ENCODE measurements at places on chromosomes 2 and 18.
A peak's percentile ranks its signal among the peaks of the same experiment; 100 is the strongest.

DNA sequence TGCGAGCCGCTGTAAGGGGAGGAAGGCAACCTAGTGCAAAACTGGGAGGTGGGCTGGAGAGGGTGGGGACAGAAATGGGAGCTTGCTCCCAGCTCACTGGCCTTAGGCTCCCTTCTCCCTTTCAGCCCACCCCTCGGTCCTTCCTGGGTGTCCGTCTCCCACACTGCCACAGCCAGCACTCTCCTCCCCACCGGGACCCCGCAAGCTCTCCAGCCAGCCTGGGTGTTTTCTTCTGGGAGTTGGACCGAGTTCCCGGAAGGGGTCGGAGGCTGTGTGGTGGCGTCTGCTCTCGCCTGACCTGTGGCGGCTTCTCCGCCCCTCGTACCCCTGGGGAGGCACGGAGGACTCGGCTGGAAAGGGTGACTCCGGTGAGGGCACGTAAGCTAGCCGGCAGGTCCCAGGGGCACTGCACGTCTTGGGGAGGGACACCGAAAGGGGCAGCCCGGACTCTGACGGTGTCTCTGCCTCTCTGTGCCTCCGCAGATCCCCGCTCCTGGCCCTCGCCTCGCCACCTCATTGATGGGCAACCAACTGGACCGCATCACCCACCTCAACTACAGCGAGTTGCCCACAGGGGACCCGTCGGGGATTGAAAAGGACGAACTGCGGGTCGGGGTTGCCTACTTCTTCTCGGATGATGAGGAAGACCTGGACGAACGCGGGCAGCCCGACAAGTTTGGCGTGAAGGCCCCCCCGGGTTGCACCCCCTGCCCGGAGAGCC lies 1.1 kb downstream of the LRATD1 start:
- no peak for DNase-seq

DNA sequence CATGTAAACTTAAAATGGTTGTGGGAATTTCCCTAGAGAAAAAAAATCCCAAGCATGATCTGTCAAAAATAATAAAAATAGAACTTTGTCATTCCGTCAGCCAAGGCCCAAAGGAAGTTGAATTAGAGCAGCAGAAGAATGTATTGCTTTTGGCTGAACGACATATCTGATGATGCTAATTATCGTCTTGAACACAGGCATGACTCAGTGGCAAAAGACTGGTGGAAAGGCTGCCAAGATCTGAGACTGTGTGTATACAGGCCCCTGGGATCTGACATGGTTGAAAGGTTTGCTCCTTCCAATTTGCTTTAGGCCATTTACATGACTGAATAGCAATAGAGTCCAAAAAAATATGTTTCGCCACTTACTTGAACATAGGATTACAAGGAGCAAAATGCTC lies 1057.1 kb upstream of the CRIM1 start:
- no peak for DNase-seq

DNA sequence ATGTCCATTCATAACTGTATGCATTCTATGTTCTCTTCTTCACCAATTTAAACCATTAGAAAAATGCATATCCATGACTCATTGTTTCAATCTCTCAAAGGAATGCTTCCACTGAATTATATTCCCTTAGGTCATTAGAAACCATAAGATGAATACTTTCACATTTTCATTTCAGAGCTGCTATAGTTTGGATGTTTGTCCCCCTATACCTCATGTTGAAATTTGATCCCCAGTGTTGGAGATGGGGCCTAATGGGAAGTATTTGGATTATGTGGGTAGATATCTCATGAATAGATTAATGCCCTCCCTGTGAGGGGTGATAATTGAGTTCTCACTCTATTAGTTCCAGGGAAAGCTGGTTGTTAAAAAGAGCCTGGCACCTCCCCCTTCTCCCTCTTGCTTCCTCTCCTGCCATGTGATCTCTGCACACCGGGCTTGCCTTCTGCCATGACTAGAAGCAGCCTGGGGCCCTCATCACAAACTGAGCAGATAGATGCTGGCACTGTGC lies 35.7 kb downstream of the THUMPD2 start:
- peak; percentile 41 for DNase-seq

GRCh38 chr18:56240405-56240804 lies 398.0 kb downstream of the TXNL1 start:
- DNase-seq = peak; percentile 33
